ENCODE measurements at places on chromosomes 16 and 17.
A peak's percentile ranks its signal among the peaks of the same experiment; 100 is the strongest.

DNA sequence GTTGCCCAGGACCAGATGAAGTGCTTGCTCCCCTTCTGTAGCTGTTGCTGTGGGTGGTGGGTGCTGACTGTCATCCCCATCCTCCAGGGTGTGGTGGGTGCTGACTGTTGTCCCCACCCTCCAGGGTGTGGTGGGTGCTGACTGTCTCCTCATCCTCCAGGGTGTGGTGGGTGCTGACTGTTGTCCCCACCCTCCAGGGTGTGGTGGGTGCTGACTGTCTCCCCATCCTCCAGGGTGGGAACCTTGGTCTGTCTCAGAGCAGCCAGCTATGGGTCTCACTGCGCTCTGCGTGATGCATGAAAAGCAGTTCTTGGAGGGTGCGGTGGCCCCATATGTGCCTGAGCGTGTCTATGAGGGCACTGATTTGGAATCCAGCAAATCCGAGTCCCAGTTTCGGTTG, 163.8 kb downstream of the RPTOR start:
- DNase-seq, result no peak

DNA sequence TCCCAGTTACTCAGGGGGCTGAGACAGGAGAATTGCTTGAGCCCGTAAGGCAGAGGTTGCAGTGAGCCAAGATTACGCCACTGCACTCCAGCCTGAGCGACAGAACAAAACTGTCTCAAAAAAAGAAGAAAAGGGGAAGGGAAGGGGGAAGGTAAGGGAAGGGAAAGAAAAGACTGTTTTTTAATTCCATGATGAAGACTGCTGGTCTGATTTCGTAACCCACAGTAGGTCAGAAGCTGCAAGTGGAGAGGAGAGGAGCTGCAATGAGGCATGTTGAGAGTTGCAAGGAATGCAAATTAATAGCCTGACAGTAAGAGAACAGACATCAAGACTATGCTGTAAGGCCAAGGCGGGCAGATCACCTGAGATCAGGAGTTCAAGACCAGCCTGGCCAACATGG, 33.3 kb downstream of the HELZ start:
- no peak for DNase-seq

- DNase-seq, result no peak
Observed at GRCh38 chr17:56350592-56350991, 197.3 kb downstream of the ANKFN1 start.

- DNase-seq, result no peak
Observed at GRCh38 chr17:36674278-36674650, 72.9 kb downstream of the MRM1 start.

DNA sequence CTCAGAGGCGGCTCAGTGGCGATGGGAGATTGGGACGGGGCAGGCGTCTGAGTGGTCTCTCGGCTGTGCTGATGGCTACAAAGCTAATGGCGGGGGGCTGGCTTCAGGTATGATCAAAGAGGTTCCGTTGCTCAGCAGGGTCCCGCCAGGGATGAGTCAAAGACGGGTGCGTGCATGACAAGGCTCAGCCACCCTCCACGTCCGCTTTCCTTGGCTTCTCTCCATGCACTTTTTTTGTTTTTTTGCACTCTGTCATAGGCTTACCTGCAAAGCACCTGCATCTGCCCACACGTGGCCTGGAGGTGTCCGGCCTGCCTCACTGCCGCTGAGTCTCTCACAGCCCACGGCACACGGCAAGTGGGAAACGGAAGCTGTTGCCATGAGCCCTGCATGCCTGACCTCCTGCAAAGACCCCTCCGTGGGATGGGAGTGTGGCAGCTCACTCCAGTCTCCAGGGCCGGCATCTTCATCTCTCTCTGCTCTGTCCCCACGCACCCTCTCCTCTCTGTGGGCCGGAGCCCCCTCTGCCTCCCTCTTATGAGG, 85.5 kb upstream of the ZNF469 start:
- no peak for DNase-seq

DNA sequence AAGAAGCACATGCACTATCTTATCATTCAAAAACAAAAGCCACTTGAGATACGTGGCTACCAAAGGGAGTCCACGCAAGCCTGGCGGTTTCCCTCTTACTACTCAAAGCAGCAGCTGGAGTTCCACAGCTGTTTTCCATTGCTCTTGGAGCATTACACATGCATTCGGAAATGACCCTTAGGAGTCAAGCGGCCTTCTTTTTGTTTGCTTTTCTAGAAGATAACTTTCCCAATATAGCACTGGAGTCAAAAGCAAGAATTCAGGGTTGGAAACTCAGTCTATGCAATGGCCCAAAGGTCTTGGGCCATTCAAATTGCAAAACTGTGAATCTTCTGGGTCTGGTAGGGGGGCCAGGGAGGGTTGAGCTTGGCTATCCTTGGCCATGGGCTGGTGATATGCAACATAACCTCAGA, 97.8 kb upstream of the MAF start:
- DNase-seq, result no peak

GRCh38 chr17:34578656-34579016, 746 bp upstream of the TMEM132E start:
- no peak for DNase-seq

- DNase-seq, result no peak
Observed at GRCh38 chr17:17766077-17766743, 70.6 kb downstream of the SREBF1 start.

DNA sequence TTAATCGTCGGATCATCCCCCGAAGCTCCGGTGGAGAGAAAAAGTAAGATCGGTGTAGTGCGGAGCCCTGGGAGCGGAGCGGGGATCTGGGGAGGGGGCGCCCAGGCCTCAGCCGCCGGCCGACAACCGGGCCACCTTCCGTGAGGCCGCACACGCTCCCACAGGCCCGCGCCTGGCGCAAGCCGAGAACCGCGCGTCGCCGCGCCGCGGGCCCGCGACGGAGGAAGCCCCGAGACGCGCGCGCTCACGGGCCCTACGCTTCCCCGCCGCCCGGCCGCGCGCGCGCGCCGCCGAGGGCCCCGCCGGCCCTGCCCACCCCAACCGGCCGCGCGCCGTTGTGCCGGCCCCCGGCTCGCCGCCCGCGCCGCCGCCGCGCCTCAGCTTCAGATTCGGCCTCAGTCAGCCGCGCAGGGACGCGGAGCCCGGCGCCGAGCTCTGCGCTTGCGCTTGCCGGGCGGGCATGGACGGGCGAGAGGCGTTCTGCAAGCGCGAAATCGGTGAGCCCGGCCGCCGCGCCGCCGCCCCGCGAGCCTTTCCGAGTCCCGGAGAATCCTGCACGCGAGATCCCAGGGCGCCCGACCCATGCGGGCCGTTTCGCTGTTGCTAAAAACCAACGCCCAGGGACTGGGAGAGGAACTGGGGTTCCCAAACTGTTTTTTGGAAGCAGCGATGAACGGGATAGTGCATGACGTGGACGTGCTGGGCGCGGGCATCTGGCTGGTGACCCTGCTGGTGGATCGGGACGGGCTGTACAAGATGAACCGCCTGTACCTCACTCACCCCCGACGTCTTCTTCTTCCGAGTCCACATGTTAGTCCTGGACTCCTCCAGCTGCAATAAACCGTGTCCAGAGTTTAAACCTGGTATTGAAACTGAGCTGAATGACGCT, 28.0 kb upstream of the LRRC37A start:
- peak; percentile 83 for DNase-seq

- no peak for DNase-seq
Observed at GRCh38 chr17:21680366-21680765, 12.0 kb upstream of the KCNJ18 start.

GRCh38 chr17:10648381-10648780, 8.7 kb downstream of the MYH3 start:
- no peak for DNase-seq

GRCh38 chr16:11556945-11557720, 29.6 kb downstream of the LITAF start:
- DNase-seq, result no peak

DNA sequence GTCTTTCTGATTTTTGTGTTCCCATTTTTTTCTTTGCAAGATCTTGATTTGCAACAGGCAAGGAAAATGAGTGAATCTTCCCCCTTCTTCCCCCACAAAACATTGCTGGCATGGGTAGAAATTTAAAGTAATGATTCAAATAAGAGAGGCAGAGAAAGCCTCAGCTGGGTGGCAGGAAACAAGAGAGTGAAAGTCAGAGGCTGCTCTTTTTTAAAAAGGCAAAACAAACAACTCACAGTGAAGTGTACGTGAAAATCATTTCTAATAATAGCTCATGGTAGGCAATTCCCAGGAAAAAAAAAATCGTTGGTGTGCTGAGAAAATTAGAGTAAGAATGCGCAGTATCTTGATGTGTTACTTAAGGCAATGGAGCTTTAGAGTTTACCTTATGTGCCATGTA, 229.5 kb downstream of the FTO start:
- peak; percentile 20 for DNase-seq

GRCh38 chr17:75783803-75784472, 668 bp upstream of the UNK start:
- DNase-seq, result peak; percentile 64

- DNase-seq, result no peak
Observed at GRCh38 chr16:87367529-87367928, 16.0 kb downstream of the FBXO31 start.

GRCh38 chr17:7019839-7020519, 2.9 kb upstream of the BCL6B start:
- peak; percentile 53 for DNase-seq

DNA sequence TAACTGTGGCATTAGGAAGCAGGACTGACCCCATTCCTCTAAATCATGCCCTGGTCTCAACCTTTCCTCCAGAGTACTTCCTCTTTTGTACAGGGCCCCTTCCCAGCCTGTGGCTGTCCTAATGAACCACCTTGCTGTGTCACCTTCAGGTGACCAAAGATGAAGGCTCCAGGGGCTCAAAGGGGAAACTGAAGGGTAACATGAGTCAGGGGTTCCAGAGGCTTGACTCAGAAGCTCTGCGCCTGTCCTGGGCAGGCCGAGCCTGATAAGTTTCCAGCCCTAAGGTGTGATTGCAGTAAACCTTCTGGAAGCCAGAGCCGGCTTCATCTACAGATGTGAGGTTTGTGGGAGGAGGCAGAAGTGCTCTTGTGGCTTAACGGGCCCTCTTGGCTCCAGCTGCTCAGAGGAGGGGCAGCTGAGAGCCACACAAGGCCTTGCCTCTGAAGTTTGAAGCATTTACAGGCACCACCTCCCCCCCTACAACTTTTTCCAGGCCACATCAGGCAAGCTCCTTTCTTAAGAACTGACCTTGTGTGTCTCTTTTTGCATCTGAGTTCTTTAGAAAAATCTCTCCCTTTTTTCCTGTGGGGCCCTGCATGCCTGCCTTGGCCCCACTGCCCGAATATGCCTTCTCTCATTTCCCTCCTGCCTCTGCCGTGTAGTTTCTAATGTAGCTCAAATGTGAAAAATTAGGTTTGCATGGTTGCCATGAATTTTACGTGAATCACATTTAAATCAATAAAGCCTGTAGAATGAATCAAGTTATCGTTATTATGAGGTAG, 149.9 kb downstream of the CLEC16A start:
- no peak for DNase-seq

DNA sequence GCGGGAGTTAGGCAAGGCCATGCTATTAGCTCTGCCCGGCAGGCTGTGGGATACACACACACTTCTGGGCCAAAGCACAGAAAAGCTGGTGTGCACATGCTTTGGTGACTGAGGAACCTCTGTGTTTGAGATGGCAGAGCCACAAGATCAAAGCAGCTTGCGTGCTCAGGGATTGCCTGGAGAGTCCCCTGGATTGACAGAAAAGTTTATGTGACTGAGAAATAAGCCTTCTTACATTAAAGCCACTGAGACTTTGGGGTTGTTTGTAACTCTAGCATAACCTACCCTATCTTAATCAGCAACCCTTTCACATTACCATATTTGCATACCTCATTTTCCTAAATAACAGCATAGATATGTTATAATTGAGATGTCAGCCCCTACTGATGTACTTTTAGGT, 69.3 kb downstream of the MYO1D start:
- DNase-seq, result no peak

- peak; percentile 92 for DNase-seq
Observed at GRCh38 chr17:40582328-40582901, 17.1 kb upstream of the CCR7 start.

DNA sequence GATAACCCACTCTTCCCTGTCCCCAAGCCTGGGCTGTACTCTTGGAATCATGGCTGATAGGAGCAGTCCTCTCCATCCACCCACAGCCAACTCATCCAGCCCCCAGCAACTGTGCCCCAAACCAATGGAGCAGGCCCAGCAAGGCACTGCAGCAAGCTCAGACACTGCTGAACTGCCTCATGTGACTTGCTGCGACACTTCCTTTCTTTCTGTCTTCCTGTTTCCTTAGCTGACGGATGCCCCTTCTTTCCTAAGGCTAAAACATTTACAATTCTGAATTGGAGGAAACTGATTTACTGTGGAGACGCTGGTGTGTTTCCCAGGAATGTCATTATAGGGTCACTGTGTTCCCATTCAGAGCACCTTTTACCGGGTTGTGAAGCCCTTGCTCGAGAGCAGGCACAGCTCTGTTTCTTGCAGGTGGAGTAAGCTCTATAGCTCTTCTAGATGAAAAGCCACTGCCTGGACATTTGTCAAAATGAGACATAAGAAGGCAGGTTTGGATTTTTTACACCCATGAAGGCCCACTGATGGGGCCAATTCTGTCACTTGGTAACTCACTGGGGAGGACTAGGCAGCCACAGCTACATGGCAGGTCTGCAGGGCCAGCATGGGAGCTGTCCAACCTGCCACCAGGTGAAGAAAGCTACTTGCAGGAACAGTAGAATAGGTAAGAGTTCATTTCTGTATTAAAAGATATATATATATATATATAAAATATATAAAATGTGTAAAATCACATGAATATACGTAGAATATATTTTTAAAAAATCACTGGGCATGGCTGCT, 27.4 kb downstream of the TMEM11 start:
- no peak for DNase-seq

DNA sequence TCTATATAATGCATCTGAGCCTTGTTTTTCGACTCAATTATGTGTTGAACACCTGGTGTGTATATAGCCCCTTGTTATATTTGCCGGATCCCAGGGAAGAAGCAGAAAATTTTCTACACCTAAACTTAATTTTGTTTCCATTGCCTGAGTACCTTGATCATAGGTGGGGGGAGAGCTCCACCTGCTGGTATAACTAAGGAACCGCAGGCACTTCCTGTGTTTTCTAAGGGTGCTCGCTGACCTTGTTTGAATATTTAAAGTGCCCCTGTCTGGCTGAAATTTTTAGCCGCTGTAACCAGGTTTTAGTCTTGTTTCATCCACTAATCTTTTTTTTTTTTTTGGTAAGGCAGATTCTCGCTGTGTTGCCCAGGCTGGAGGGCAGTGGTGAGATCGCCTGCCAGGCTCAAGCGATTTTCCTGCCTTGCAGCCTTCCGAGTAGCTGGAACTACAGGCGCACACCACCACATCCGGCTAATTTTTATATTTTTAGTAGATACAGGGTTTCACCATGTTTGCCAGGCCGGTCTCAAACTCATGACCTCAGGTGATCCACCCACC, 6.5 kb upstream of the NUBP1 start:
- peak; percentile 78 for DNase-seq

- DNase-seq, result peak; percentile 47
Observed at GRCh38 chr16:88453611-88454522, 787 bp downstream of the ZFPM1 start.
